IPS DF 19.7 (cell line): ENCODE measurements at places on chromosomes 2 and 18.
A peak's percentile ranks its signal among the peaks of the same experiment; 100 is the strongest.

GRCh38 chr2:76027761-76028160, 317.0 kb upstream of the GCFC2 start:
- DNase-seq, result no peak

DNA sequence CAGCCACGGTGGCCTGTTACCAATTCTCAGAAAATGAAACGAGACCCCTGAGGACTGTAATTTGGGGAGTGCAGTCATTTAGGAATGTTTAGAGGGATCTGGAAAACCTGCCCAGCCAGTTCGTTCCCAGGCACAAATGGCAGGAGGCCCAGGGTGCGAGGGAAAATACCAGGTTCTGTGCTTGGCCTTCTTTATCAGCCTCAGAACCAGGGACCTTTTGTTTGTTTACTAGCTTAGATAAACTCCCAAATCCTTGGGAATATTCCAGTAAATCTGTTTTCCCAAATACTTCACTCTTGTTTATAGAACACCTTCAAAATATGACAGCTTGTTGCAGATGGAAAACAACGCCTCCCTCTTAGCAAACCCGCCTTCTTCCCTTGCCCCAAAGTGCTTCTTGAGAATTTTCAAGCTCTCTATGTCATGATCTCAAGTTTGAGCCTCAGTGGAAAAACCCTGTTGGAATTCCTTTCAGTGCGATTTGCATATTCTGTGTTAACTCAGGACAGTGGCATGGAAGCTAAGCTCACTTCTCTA, 400.3 kb upstream of the SMIM21 start:
- DNase-seq, result no peak

DNA sequence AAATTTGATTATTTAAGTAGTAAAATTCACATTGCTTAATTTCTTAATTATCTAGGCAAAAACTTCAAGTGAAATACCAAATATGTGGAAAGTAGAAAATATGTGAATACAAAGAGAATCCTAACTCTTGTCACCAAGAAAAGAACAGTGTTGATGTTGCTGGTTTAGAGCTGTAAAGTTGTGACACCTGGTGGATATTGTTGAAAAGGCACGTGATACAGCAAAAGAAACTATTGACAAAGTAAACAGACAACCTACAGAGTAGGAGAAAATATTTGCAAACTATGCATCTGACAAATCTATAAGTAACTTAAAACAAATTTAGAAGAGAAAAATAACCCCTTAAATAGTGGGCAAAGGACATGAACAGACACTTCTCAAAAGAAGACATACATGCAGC, 25.6 kb upstream of the ZC3H15 start:
- DNase-seq, result no peak

DNA sequence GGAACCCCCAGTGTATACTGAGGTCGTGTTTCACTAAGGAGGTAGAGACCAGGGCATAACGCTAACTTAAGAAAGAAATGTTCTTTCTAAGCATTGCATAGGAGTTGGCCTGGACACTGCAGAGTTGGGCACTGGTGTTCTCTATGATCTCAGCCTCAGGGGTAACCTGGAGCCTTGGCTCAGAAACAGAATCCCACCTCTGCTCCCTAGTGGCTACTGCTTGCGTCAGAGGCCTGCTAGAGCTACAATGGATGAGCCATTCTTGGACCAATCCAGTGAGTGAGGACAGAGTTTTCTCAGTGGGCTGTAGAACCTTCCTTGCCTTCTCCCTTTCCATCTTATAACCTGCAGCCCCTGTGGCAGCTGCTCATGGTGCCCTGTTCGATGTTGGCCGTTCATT, 324.4 kb upstream of the CELF4 start:
- DNase-seq, result no peak

GRCh38 chr2:227906991-227907390, 35.6 kb downstream of the DAW1 start:
- no peak for DNase-seq

DNA sequence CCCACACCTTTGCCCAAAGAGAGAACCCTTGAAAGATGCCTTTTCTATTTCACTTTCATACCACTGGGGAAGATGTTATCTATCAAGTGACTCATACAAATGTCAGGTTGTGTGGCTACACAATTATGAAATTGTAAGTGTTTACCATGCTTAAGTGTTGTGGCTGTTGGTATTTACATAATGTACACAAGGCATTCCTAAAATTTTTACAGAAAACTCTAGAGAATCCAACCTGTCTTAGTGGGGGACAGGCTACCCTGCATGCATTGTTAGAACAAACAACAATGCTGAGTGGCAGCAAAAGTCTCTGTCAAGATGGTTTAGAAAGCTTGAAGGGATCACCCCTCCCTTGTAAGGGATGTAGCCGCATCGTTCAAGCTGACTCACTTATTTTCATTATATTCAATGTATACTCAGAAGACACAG, 5.5 kb upstream of the MGAT4A start:
- DNase-seq, result no peak

- no peak for DNase-seq
Measured at GRCh38 chr2:241030333-241030680, 31.9 kb downstream of the SNED1 start.

- DNase-seq, result peak; percentile 9
Measured at GRCh38 chr18:22694954-22695353, 238.2 kb upstream of the RBBP8 start.
